Activated naive CD4-positive, alpha-beta T cell treated with anti-CD3 and anti-CD28 coated beads for 36 hours (primary cell): ENCODE measurements at places on chromosomes 6 and 20.

DNA sequence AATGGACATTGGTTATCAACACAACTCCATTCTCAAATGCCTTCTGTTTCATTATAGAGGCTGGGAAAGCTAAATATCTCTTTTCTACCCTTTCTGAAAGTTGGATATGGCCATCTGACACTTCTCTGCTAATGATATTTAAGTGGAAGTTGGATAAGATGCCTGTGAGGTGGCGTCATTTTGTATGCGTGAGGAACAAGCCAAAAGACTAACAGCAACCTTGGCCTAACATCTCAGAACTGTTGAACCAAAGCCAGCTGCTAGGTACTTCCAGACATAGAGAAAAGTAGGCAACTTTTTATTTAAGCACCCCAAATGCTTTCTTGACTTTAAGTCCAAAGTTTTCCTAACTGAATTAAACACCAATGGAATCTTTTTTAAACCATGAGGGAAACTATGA, 708.4 kb downstream of the CD109 start:
- DNase-seq, result no peak

DNA sequence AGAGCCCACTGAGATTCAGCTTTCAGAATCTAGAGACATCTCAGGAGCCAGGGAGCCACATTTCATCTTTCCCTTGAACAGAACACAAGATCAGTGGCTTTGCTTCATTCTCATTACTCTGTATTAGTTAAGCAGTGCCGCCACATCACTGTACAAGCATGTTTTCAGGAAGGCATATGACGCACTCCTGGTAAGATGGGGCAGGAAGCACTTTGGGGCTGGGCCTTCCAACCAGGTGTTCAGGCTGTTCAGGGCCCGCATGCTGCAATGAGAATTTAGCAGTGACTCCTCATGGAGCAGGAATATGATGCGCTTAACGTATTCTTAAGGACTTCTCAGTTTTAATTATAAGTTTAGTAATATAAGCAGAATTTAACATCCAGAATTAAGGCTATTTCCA, 29.7 kb upstream of the GNRH2 start:
- no peak for DNase-seq

DNA sequence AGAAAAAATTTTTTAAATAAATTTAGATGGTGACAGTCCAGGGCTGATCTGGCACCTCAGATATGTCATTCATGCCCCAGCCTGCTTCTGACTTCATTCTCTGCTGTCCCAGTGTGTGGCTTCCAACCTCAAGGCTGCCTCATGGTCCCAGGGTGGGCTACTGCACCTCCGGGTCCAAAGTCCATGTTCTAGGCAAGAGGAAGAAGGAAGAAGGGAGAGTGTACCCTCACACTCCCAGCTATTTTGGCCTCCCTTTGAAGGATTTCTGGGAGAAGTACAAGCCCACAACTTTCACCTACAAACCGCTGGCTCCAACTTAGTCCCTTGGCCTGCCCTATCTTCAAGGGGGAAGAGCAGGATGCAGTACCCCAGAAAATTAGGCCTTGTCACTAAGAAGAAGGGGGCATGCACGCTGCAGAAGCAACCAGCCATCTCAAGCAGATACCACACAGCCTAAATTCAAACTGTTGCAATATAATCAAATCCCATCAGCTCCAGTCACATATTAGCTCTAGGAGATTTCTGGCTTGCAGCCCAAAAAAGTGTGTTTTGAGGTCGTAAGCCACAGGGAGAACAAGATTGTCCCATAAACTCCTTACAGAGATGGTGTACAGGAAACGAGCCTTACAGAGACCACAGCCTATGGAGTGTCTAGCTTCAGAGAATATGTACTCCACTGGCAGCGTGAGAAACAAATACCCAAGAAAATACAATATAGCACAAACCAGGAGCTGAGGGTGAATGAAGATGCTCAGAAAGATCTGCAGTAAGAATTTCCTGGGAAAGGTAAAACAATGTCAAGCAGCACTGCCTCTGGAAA, 906 bp upstream of the BTN3A2 start:
- peak; percentile 34 for DNase-seq

- DNase-seq, result no peak
Observed at GRCh38 chr6:154471609-154472362, 38.7 kb downstream of the CNKSR3 start.

DNA sequence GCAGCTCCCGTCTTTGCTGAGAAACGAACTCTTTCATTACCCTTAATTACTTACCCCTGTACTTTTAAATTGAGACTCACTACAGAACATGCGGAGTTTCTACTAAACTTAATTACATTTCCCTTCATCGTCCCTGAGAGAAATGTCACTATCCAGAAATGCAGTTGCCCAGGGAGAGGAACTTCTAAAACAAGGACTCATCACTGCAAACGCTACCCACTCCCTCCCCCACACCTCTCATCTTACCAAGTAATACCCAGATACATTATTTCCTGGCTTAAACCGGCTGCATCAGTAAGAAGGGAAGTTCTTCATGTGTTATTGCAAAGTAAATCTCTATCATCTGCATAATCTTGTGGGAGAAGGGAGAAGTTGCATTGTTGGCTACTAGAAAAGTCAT, 138.3 kb downstream of the IPCEF1 start:
- DNase-seq, result peak; percentile 74

DNA sequence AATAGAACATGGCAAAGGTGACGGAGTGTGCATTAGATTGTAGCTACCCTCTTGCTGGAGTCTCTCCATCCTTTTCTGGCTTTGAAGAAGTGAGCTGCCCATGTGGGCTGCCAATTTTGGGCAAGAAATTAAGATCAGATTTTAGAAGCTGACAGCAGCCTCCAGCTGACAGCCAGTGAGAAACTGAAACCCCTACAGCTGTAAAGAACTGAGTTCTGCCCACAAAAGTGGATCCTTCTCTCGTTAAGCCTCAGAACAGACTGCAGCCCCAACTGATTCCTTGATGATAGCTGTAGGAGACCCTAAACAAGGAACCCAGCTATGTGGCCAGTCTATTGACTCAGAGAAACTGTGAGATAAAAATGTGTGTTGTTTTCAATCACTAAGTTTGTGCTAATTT, 134.1 kb downstream of the CD109 start:
- no peak for DNase-seq

DNA sequence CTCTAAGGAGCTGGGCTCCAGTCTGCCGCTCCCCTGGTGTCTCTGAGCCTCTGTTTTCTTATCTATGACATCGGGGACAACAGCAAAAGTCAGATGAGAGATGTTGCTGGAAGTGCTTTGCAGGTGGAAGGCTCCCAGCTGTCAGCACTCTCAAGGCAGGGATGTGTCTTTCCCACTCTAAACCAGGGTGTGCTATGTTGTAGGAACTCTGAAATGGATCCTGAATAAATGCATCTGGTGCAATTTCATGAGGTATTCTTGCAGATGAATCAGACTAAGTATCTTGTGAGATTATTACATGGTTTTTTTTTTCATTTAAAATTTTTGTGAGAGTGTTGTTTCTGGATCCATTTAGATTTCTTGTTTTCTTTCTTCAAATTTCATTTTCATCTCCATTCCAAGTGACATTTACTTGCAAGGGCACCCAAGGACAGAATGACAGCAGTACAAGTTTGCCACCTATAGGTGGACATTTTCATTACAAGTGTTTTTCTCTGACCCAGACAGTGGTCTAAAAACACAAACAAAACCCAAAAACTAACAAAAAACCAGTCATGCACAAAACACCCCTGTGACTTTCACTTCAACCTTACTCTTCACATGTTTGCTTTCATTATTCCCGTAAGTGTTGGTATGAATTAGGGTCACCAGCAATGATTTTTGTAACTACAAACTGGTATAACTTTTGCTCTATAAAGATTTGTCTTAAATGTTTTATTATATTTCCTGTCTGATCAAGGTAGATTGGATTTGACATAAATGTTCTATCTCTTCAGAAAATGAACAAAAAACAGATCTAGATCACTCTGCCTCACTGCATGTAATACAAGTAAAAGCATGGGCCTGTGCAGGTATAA, 14.7 kb upstream of the SIM1 start:
- DNase-seq, result no peak

DNA sequence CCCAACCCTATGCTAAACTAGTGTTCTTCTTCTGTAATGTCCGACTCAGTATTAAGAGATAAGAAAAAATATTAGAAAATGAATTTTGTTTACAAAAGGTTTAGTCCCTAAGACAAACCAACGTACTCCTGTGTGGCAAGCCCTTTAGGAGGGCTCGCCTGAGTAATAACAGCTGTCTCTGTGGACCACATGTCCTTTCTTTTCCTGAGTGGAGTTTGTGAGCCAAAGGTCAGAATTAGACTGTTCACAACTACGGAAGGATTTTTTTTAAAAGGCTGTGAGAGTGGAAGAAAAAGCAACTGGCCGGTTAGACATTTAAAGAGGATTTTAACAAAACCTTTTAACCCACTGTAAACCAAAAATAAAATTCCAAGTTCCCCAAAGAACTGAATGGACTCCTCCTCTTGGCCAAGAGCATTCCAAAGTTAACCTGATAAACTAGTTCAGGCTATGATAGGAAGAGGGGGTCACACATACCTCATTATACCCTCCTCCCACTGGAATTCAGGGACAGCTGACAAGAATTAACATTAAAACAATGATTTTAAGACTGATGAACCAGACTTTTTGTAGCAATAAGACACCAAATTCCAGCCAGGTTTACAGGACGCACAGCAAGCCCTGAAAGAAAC, 43.5 kb downstream of the FAM184A start:
- no peak for DNase-seq

DNA sequence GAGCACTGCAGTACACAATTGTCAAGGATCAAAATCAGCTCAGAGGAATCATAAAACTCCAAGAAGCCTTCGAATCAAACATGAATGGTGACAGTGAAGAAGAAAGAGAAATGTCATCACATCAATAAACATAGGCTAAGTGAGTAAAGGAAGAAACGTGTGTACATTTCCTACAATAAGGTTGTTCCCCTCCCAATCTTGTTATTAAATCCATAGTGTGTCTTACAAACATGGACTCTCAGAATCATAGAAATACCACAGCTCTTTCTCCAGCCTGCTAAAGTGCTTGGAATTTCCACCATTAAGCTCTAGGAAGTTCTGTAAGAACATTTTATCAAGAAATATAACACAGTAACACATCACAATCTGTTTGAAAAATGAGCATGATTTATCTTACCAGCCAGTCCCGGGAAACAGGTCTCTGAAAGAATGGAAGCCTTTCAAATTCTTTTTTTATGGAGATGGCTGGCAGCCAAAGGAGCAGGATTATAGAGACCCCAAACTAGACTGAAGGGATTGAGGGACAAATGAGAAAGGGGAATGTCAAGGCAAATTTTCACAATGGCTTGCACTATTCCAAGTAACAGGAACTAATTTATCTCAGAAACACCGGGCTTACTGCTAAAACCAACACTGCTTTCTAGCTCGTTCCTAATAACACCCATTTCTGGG, 4.5 kb upstream of the TNFAIP3 start:
- DNase-seq, result no peak

- DNase-seq, result no peak
Observed at GRCh38 chr6:20702366-20702765, 168.1 kb downstream of the CDKAL1 start.

GRCh38 chr6:87494761-87495422, 22.1 kb downstream of the SLC35A1 start:
- no peak for DNase-seq

GRCh38 chr6:101668496-101669030, 275.1 kb downstream of the GRIK2 start:
- DNase-seq, result no peak

- DNase-seq, result no peak
Observed at GRCh38 chr6:163839296-163839695, 424.8 kb downstream of the QKI start.

GRCh38 chr6:158839796-158840195, 20.6 kb upstream of the EZR start:
- DNase-seq, result no peak

DNA sequence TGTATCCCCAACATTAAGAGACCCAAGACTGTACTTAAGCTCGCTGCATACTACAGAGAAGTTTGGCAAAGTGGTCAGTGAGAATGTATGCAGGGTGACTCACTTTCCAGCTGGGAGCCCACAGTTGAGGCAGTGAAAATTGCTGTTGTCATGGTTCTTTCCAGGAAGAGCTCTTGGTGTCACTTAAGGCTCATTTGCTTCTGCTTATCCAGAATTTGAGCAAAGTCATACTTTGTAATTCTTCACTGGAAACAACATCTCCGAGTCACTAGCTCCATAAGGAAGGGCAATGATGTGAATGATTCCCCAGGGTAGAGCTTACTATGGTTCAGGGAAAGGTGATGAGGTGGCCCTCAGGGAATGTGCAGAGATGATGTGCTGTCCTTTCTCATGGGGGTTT, 65.4 kb upstream of the FBXL4 start:
- DNase-seq, result no peak

DNA sequence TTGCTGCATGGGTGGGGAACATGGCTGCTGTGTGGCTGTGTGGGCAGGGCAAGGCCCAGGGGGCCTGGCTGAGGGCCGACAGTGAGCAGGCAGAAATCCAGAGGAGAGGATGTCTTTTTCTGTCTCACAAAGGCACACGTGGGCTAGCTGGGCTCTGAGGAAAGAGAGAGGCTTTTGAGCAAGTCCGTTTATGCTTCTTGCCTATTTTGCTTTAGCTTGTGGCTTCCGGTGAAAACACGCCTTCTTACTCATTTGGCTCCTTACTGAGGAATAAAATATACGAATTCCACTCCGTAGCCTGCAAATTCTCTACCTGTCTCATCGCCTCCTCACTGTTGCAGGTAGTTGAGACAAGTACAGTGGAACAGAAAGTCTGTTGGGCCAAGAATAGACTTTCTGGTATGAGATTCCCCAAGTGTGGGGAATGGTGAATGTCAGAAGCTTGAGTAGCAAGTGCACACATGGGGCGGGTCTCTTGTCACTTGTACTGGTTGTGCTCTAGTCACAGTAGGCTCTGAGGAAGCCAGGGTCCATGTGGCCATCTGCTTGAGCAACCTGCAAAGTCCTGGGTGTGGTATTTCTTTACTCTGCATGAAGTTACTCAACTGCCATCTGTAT, 28.4 kb downstream of the WRNIP1 start:
- DNase-seq, result peak; percentile 66

GRCh38 chr20:46416421-46416820, 10.0 kb upstream of the ELMO2 start:
- no peak for DNase-seq

DNA sequence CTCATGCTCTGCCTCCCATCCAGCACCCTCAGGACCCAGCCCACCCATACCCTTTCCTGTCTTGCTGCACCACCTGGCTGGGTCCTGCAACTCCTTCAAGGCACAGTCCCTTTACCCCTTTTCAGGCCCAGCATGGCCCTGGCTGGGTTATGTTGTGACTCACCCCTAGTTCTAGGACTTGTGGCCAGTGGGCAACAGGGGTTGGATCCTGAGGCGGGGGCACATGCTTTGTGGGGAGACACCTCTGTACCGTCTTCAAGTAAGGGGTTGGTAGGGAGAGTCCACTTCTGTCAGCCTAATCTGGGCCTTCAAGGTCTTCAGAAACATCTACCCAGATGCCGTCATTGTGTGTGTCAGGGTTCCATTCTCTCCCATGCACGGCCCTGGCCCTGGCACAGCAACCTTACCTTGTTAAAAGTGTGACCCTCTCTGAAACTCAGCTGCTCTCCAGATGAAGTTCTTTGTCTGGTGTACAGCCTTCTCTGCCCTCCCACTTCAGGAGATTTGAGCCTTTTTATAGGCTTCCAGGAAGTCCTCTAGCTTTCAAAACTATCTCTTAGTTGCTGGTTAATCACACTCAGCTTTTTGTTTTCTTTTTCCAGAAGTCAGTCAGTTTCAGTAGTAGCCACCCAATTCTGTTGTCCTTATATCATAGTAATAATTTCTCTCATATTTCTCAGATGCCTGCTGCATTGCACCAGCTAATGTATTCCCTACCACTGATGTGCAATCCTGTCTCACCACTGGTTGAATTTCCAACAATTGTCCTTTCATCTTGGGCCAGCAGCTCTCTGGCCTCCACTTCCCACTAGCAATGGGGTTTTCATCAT, 107.3 kb downstream of the NRN1 start:
- DNase-seq, result no peak

- no peak for DNase-seq
Observed at GRCh38 chr6:135071541-135071940, 16.9 kb upstream of the HBS1L start.
